ENCODE measurements at places on chromosomes 3 and 15.

GRCh38 chr3:52200981-52201679 is 3.2 kb downstream of the ALAS1 start:
- no peak for DNase-seq

DNA sequence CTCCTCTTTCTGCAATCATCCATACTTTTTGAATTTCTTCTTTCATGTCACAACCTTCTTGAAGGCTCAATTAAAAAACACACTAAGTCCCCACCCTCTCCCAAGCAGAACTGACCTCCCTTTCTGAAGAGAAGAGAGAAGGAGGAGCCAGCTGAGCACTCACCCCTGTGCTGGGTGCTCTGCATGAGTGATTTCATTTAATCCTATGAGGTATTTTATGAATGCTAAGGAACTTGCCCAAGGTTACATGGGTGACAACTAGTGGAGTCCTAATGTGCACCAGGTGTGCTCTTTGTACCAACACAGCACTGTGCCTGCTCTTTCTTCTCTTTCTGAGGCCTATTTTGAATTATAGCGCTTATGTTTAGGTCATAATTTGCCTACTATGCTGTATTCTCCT is 135.6 kb downstream of the DUT start:
- no peak for DNase-seq

DNA sequence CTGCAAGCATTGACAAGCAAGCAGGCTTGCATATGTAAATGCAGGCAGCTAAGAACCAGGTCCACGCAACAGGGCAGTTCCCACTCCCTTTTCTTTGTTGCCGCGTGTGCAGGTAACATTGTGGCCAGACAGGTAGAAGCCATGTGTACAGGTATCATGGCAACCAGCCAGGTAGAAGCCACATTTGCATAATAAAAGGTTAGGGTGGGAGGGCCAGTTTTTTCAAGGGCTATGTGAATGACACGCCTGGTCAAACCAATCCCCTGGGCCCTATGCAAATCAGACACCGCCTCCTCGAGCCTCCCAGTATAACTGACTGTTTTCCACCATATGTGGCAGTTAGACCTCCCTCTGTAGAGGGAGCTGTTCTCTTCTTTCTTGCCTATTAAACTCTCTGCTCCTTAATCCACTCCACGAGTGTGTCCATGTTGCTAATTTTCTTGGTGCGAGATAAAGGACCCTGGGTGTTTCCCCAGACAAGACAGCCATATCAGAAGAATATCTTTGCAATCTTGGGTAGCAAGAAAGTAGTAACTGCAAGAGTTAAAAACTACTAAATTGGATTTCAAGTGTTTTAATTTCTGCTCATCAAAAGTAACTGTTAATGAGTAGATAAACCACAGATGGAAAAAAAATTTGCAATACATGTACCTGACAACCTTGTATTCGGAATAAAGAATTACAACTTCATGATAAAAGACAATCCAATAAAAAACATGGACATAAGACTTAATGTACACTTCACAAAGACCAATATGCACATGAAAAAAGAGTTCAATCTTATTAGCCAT is 21.8 kb downstream of the PCOLCE2 start:
- peak; percentile 70 for DNase-seq

GRCh38 chr15:79130535-79131130 is 40.1 kb upstream of the RASGRF1 start:
- no peak for DNase-seq

- no peak for DNase-seq
Observed at GRCh38 chr3:139601191-139601961, 61.8 kb upstream of the RBP1 start.

DNA sequence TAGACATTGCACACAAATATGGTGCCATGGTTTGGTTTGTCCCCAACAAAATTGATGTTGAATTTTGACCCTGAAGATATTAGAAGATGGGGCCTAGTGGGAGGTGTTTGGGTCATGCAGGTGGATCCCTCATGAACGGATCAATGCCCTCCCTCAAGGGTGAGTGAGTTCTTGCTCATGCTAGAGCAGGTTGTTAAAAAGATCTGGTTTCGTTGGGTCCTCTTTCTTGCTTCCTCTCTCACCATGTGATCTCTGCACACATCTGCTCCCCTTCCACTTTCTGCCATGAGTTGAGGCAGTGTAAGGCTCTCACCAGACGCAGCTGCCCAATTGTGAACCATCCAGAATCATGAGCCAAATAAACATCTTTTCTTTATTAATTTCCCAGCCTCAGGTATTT is 87.8 kb upstream of the MDFIC2 start:
- no peak for DNase-seq

DNA sequence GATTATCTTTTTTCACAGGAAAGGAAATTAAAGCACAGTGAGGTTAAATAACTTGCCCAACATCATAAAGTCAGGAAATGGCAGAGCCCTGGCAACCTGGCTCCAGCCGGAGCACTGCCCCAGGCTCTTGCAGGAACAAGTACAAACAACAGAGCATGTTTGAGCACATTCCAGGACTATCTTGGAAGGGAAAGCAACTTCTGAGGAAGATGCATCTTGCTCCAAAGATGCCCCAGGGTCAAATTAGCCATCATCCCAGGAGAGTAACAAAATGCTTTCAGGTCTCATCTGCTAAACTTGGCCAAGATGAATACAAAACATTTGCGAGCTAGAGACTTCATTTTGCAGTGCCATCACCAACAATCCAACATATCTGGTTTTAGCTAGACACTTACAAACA is 162.4 kb upstream of the LRRN1 start:
- no peak for DNase-seq

GRCh38 chr15:58987036-58987435 is 427 bp upstream of the RNF111 start:
- peak; percentile 68 for DNase-seq

GRCh38 chr3:113051787-113052186 is 61.0 kb downstream of the GTPBP8 start:
- no peak for DNase-seq

- DNase-seq = no peak
Observed at GRCh38 chr3:168647582-168647981, 551.9 kb upstream of the GOLIM4 start.

- peak; percentile 87 for DNase-seq
Observed at GRCh38 chr3:195906865-195907683, 1.3 kb downstream of the TNK2 start.

GRCh38 chr3:45606991-45607712 is 12.6 kb downstream of the LIMD1 start:
- DNase-seq = no peak

DNA sequence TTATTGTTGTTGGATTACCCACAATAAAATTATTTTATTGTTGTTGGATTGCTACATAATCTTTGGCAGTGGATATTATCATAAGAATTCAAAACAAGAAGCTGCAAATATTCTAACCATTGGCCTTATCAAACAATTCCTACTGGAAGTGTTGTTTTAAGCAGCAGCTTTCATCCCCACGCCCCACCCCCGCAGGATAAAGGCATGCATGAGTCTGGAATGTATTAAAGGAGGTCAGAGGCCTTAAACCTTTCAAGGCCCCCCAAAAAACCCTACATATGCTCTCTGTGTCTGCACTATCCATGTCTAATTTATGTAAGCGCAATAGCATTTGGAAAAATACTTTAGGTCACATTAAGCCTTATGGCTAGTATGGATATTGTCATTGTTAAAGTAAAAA is 23.1 kb downstream of the P3H2 start:
- no peak for DNase-seq

DNA sequence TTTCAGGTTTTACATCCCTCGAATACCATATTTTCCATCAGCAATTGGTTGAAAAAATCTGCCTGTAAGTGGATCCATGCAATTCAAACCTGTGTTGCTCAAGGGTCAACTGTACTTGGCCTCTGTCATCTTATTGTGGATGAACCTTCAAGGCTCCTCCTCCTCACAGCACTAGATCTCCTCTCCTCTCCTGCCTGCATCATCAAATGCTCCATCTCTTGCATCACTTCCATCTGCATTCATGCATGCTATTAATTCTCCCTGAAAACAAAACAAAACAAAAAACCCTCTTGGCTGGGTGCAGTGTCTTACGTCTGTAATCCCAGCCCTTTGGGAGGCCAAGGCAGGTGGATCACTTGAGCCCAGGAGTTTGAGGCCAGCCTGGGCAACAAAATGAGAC is 10.1 kb downstream of the BCL2L10 start:
- DNase-seq = no peak

GRCh38 chr15:65400760-65401610 is 21.8 kb downstream of the IGDCC4 start:
- peak; percentile 63 for DNase-seq

DNA sequence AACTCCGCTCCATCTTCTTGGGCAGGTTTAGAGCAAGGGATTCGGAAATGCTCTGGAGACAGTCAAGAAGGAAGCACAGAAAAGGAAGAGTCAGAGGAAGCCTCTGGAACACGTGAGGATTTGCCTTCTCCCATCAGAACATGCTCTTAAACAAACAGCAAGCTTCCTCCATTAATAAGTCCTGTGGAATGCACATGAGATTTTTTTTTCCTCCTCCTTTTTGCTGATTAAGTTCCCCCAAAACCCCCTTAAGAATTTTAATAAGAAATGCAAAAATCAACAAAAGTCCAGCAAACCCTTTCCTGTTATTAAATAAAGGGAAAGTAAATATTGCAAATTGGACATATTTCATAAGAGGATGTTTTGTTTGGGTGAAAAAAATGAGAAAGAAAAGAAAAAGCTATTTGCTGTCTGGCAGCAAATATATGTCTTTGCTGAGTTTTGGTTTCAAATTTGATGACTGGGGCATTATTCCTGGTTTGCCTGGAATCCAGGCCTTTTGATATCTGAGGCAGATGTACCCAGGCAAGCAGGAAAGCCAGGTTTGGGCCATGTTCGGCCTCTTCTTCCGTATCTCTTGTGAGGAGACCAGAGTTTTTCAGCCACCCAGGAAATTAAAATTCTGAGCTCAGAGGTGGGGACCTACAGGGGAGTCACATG is 7.9 kb upstream of the TSEN2 start:
- DNase-seq = no peak

GRCh38 chr3:151400341-151400740 is 15.8 kb upstream of the P2RY12 start:
- DNase-seq = no peak

GRCh38 chr3:49333091-49333490 is 6.8 kb downstream of the USP4 start:
- no peak for DNase-seq

GRCh38 chr3:68915973-68916372 is 16.4 kb downstream of the TAFA4 start:
- DNase-seq = no peak

GRCh38 chr3:197701841-197702240 is 34.9 kb downstream of the RUBCN start:
- no peak for DNase-seq

- DNase-seq = no peak
Observed at GRCh38 chr3:172908771-172909270, 158.3 kb downstream of the ECT2 start.

DNA sequence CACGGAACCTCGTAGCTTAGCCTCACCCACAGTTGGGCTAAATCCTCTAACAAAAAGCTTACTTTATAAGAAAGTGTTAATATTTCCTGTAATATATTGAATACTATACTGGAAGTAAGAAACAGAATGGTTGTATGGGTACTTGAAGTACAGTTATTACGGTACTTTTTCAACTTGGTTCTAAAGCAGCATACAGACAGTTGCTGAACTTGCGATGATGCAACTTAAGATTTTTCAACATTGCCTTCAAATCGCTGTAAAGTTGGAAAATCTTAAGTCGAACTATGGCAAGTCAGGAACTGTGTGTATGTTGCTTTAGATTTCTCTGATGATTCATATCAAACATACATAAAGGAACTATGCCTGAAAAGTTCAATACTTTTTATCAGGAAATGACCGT is 204.4 kb upstream of the C2CD4B start:
- DNase-seq = no peak

GRCh38 chr15:73589766-73590165 is 43.4 kb downstream of the NPTN start:
- DNase-seq = no peak

DNA sequence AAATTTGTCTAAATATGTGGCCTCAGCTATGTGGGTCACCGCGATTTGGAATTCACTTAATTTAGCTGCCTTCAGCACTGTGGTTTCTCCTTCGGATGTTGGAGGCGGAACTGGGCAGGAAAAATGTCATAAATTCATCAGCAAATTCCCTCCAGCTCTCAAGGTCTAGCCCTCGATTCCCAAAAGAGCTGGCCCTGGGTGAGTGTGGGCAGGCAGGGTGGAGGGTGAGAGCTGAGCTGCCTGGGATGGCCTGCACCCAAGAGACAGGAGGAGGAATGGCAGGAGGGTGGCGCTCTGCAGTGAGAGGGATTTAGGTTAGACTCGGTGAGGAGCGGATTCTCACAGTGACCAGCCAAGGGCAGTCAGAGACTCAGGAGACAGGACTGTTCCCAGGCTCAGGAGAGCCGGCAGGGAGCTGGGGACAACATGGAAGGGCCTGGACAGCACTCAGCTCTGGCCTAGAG is 57.1 kb downstream of the FEM1B start:
- DNase-seq = no peak

- DNase-seq = no peak
Observed at GRCh38 chr15:65821070-65821469, 29.0 kb upstream of the DENND4A start.

Measured in NCI-H510A treated with DMSO at 0.1 percent for 48 hours (cell line).